Progenitor cell of endocrine pancreas (in vitro differentiated cells): ENCODE measurements at places on chromosomes 7 and 10. TPM values are rescaled to one million over a fixed set of nuclear protein-coding genes. Genes with fewer than 3 reads are reported as not detected.

GRCh38 chr7:141460781-141461715 lies 90.2 kb upstream of the AGK start:
- H3K27ac ChIP-seq, result no peak overlapping the region
- no peaks in the 10 kb centered on the region for H3K4me1 ChIP-seq
- no peaks in the 10 kb centered on the region for H3K27me3 ChIP-seq
- H3K4me3 ChIP-seq, result no peak overlapping the region
- DNase-seq, result no peak

GRCh38 chr7:49172639-49173038 lies 248.3 kb downstream of the CDC14C start:
- no peaks in the 10 kb centered on the region for H3K4me1 ChIP-seq
- no peaks in the 10 kb centered on the region for H3K36me3 ChIP-seq
- no peak for DNase-seq

SP8 gene
- 1.1 and 2.1 TPM in 2 replicates for total RNA-seq

DNA sequence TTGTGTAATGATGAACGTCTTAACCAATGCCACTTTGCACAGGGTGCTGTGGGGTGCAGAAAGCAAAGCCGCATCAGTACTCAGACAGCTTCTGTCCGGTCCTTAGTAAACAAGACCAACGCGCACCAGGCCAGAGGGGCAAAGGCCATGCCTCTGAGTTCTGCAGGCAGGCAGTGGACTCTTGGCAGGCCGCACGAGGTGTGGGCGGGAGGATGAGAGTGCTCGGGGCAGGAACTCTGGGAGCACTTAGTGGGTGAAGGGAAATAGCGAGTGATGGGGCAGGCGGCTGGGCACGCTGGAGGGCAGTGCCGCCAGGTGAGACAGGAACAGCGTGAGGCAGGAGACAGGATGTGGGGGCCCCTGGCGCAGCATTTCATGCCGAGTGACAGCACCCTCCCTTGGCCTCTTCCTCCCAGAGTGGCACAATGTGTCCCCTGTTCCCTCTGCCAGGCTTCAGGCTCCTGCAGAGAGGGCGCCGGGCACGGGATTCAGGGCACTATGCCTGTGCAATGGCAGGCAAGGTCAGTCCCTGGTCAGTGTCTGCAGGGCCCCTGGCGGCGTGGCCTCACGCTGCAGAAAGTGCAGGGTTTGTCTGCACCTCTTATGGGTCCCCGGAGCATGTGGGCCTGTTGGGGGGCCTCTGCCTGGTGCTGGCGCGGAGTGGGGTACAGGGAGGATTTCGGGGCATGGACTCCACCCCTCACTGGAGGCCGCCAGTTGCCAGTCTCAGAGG lies 60.4 kb downstream of the VIPR2 start:
- H3K4me3 ChIP-seq, result no peak overlapping the region
- H3K27ac ChIP-seq, result no peak overlapping the region
- no peak for DNase-seq
- H3K27me3 ChIP-seq, result peaks cover 2% of the 10 kb centered on the region
- no peaks in the 10 kb centered on the region for H3K36me3 ChIP-seq

DNA sequence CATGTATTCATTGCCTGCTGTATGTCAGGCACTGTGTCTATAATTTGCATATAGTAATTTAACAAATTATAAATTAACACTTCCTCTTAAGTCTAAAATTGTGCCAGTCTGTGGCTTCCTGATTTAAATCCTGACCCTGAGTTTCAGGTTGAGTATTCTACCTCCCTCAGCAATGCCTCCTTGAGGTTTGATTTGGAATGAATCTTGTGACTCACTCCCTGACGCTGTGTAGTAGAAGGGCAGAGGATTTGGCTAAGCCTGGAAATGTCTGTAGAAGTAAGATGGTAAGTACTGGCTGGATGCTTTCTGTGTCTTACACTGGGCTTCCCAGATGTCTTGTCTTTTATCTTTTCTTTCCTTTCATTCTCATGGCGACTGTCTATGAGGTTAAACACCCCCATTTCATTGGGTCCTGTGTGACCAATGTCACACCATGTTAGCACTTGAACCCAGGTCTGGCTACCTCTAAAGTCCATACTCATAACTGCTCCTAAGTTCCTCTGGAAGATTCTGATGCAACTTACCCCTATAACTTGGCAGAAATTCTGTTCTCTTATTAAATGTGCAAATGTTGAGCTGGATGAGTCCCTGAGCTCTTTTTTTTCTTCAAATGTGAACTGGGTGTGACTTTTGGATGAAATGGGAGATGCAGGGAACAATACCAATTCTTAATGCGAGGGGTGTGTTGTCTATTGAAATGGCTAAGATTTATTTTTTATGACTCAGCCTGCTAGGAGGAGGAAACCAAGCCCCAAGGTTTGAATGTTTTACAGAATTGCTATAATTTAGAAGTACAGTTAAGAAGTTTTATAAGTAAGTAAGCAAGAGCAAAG lies 48.5 kb downstream of the PLCE1 start:
- DNase-seq, result no peak
- H3K4me1 ChIP-seq, result peaks cover 8% of the 10 kb centered on the region
- no peak overlapping the region for H3K4me3 ChIP-seq
- H3K36me3 ChIP-seq, result peaks cover 2% of the 10 kb centered on the region

- no peaks in the 10 kb centered on the region for H3K27me3 ChIP-seq
- peaks cover 1% of the 10 kb centered on the region for H3K36me3 ChIP-seq
- H3K4me1 ChIP-seq, result peaks cover 19% of the 10 kb centered on the region
- H3K27ac ChIP-seq, result no peak overlapping the region
- no peak for DNase-seq
- H3K4me3 ChIP-seq, result no peak overlapping the region
Measured at GRCh38 chr7:92827464-92828120, 8.8 kb downstream of the CDK6 start.

MMP21 gene
- not detected in 2 replicates for total RNA-seq

TAS2R3 gene
- 3.1 and 3.9 TPM in 2 replicates for total RNA-seq
